LNCaP clone FGC (cell line): ENCODE measurements at places on chromosomes 1 and 21.

DNA sequence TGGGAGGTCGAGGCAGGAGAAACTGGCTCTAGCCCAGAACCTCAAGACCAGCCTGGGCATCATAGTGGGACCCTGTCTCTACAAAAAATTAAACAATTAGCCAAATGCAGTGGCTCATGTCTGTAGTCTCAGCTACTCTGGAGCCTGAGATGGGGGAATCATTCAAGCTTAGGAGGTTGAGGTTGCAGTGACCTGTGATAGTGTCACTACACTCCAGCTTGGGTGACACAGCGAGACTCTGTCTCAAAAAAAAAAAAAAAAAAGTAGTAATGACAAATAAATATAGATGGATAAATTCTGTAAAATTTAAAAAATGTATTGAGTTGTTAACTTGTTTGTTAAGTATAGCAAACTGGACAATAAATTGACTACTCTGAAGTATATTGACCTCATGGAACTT lies 5.9 kb upstream of the CDC14A start:
- DNase-seq, result no peak

DNA sequence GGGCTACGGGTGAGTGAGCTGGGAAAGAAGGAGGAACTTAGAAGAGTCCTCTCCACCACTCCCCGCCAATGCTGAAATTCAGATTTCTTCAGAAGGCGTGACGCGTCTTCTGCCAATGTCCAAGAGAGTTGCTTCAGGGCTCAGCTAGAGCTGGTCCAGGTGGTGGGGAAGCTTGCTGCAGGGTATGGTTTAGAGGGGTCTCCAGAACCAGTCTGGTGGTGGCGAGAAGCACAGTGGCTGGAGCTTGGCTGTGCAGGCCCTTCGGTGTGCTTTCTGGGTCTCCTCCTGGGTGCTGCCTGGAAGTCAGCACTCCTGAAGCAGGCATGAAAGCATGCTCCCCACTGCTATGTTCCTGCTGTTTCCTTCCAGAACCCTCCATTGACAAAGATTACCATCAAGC lies 387.2 kb downstream of the PTPRU start:
- no peak for DNase-seq

DNA sequence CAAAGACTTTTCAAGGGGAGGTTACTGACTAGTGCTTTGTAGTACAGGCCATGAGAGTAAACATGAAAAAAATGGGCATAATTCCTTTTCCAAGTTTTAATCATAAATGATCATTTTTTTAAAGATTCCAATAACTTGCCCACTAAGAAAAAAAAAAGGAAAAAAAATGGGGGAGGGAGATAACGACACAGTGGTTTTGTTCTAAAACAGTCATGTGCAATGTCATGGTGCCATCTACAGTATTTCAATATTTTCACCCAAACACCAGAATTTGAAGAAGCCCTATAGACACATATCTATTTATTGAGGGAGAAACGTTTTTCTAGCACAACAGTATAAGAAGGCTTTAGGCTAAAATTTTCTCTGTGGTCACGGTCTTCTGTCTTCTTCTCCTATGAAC lies 250.2 kb downstream of the LTN1 start:
- peak; percentile 55 for DNase-seq

GRCh38 chr1:212595787-212596714 lies 12.5 kb upstream of the ATF3 start:
- DNase-seq, result peak; percentile 66

GRCh38 chr1:172863031-172863430 lies 187.7 kb downstream of the TNFSF18 start:
- no peak for DNase-seq

DNA sequence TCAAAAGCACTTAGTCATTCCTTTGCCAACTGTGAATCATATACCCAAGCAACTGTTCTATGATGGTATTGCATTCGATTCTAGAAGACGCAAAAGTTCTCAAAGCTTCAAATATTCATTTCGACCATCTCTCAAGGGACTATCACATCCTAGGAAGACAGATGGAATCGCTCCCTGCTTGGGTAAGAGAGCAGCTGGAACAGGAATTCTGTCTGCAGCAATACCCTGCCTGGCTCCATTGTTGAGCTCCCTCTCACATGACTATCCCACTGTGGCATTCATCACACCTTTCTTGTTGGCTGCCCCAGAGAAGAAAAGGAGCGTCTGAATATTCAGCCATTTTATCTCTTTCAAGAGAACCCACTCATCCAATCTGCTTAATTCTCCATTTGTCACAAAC lies 397.7 kb downstream of the NTNG1 start:
- DNase-seq, result no peak

GRCh38 chr1:154154534-154155191 lies at the start of gene NUP210L:
Gene NUP210L, minus strand, starts transcription at chr1:154155073.
- no peak for DNase-seq

GRCh38 chr1:41535276-41535675 lies 50.8 kb upstream of the EDN2 start:
- DNase-seq, result no peak

DNA sequence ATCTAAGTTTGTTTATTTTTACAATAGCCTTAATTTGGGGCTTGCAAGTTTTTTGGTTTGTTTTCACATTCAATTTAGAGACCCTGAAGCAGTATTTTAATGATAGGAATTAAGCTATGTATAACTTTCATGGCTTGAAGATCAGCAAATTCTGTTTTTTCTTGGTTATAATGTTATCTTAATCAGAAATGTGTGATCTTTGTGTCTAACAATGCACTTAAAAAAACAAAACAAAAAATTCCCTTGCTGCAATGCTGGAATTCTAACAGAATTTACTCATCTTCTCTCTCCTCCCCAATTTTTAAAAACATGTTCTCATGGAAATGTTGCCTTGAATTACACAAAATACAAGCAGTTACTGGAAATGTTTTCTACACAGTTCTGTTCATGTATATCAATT lies 113.1 kb downstream of the OLFML2B start:
- DNase-seq, result no peak

- no peak for DNase-seq
These were observed 142.6 kb downstream of the PSMG1 start for GRCh38 chr21:39040494-39041110.

- peak; percentile 35 for DNase-seq
These were observed 89.8 kb downstream of the TMEM200B start for GRCh38 chr1:29033829-29034466.

DNA sequence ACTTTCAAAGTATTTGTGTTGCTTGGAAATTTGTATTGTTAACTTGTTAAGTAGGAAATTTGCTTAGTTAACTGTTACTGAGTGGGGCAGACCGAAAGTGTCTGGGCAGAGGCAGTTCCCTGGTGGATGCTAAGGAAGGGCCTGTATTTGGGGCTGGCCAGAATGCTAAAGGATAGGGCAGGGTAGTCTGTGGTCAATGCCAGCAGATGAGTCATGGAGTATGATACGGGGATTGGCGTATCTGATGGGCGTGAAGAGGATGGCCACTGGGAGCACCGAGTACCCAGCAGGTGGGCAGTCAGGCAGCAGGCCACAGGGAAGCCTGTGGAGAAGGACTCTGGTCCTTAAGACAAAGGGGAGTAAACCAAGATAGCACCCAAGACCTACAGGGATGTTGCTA lies 46.6 kb upstream of the SCAF4 start:
- DNase-seq, result no peak

- DNase-seq, result peak; percentile 25
These were observed 29.4 kb downstream of the SPATA17 start for GRCh38 chr1:217660353-217661062.

GRCh38 chr1:44053394-44053793 lies 22.1 kb upstream of the SLC6A9 start:
- no peak for DNase-seq

GRCh38 chr21:36463991-36464390 lies 15.9 kb downstream of the CLDN14 start:
- DNase-seq, result no peak

- DNase-seq, result no peak
These were observed 101.7 kb downstream of the HUNK start for GRCh38 chr21:31974454-31974985.

DNA sequence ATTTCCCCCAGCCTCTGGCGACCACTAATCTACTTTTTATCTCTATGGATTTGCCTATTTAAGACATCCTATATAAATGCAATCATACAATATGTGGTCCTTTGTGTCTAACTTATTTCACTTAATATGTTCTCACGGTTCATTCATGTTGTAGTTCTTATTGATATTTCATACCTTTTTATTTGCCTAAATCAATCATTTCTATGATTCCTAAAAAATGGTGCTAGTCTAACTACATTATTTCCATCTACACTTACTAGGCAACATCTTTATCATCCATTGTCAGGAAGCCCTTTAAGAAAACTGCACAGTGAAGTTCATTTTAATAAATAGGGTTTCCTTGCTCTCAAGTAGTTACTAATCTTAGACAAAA lies 380 bp upstream of the FBXO28 start:
- no peak for DNase-seq

- no peak for DNase-seq
These were observed at the start of gene KIF17 for GRCh38 chr1:20717452-20718342. Gene KIF17, minus strand, starts transcription at chr1:20718007. Its CDS starts 301 bp downstream, at chr1:20717706.

- DNase-seq, result no peak
These were observed 415.9 kb downstream of the PTPRC start for GRCh38 chr1:199054694-199055093.

- DNase-seq, result no peak
These were observed 42.7 kb upstream of the LIN9 start for GRCh38 chr1:226351709-226352108.

- no peak for DNase-seq
These were observed 67.2 kb upstream of the CCDC190 start for GRCh38 chr1:162928141-162928540.

GRCh38 chr1:150165622-150166612 lies 16.2 kb downstream of the PLEKHO1 start:
- no peak for DNase-seq
